ENCODE measurements at places on chromosomes 11 and 22. TPM values are rescaled to one million over a fixed set of nuclear protein-coding genes. Genes with fewer than 3 reads are reported as not detected.

CSF2RB gene
- total RNA-seq = not detected

TUB gene
- 29.9 TPM for total RNA-seq

PHOX2A gene
- 0.19 TPM for total RNA-seq

DNA sequence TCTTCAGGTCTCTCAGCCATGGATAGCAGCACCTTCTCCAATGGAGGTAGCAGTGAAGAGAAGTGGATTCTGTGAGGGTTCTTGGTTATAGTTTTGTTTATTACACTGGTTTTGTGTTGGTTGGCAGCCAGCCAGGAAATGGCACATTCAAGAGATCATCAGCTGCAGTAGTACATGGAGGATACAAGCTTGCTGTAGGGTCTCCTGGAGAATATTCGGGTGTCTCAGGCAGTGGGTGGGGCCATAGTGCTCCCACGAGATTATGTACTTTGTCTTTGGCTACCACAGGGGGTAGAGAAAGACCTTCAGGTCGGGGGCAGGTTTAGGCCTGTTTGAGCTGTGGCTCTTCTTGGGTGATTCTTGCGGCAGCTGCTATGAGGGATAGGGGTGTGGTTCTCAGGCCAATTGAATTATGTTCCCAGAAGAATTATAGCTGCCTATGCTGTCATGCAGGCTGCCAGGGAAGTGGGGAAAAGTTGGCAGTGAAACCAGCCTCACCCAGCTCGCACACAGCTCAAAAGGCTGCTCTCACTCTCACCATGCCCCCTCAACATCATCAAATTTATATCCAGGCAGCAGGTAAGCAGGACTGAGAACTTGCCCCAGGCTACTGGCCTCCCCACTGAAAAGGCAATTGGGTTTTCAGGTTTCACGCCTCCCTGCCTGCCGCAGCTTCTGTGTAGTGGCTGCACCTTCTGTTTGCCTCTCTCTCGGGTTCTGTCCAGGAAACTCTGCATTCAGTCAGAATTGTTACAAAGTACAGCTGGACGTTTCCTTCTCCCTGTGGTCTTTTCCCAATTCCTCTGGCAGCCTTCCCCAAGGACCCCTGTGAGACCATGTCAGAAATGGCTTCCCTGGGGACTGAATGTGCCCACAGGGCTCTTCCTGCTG lies 435.5 kb downstream of the LUZP2 start:
- no peaks in the 10 kb centered on the region for H3K4me1 ChIP-seq
- DNase-seq = no peak
- no peaks in the 10 kb centered on the region for H3K36me3 ChIP-seq
- H3K27ac ChIP-seq = no peak overlapping the region

DNA sequence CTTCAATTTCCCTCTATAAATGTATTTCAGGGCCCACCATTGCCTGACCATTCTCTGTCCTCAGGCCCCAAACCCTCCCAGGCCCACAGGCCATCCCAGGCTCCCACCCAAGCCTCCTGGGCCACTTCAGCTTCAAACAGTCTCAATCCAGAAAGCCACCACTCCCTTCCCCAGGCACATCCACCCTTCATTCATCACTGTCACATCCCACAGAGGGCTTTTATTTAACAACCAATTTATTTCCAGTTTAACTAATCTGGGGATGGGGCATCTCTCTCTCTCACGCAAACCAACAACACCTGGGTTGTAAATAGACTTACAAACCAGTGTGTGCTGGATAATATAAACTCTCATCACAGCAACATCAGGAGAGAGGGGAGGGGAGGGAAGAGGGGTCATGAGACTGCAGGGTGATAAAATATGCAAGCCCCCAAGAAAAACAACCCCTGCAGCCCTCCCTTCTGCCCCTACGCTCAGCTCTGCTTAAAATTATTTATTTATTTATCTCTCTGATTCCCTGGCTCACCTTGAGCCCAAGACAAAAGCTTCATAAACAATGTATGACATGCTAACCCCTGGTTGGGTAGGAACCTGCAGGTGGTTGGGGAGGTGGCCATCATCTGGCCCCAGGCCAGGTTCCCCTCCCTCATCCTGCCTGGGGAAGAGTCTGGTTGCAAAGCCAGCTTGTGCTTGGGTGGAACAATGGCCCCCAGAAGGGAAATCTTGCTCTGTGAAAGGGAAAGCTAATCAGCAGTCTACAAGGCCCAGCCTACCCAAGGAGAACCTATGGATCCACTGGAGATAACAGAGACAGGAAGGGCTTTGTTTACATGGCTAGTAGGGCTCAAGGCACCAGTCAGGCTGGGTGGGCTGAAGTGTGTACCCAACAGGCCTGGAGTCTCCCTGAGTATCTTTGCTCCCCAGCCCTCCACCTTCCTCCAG lies 359.2 kb downstream of the BUD13 start:
- H3K4me3 ChIP-seq = no peak overlapping the region
- H3K36me3 ChIP-seq = no peaks in the 10 kb centered on the region
- DNase-seq = no peak
- no peak overlapping the region for H3K27ac ChIP-seq

GRCh38 chr22:38866024-38866398 lies 6.0 kb downstream of the CBX6 start:
- no peaks in the 10 kb centered on the region for H3K27me3 ChIP-seq

Measured in H1 (cell line).